Stimulated activated naive B cell treated with anti-CD40 and anti-IgM and Interleukin-4, amounts not matched to agents 10 μg/mL and 1 μg/mL and 100 μg/mL, for 72 hours (primary cell): ENCODE measurements at places on chromosomes 5 and 9.

DNA sequence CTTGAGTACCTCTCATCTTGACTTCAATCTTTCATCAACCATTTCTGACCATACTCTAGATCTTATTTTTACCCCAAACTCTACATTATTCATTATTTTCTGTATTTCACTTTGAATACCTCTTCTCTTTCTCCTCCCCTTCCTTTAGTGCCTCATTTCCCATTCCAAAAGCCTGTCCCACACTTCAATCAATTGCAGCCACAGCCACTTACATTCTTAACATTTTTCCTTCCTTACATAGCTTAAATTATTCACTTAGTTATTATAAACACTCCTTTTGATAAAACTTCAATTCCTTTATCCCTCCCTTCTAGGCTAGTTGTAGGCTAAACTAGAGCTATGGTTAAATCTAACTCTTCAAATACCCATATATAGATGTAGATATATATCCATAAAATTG is 344.0 kb downstream of the PRR16 start:
- no peak for DNase-seq

DNA sequence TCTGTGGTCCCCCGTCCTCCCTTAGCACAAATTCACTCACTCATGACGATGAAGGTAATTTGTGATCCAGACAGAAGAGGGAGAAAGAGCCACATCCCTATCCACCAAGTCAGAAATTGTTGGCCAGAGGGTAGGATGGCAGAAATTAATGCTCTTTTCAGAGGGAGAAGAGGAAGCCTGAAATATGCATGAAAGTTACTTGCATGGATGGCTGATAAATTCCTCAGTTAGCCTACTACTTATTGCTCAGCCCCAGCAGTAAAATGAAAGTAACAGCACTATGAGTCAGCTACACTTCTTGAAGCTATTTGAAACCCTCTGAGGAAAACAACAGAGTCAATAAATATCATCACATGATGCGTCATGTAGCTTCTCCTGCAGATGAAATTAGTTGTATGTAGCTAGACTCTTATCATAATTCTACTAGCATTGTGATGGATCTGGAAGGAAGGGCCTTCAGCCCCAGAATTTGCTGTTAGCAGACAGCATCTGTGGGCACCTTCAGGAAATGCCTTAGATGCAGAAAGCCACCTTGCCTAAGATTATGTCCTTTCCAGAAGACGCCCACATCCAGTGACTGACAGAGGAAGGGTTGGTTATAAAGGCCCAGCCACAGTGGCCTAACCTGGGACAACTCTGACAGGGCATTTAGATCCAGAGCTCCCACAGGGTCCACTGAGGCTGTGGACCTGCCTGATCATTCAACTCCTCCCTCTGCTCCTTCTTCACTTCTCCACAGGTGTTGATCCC is 81.2 kb upstream of the CCDC112 start:
- DNase-seq: no peak

- DNase-seq: no peak
These were observed 8.5 kb upstream of the NEURL1B start for GRCh38 chr5:172632346-172633092.

GRCh38 chr5:45288746-45289145 is 407.4 kb downstream of the HCN1 start:
- DNase-seq: no peak

- DNase-seq: no peak
These were observed 12.9 kb upstream of the PLAC8L1 start for GRCh38 chr5:146118322-146118721.
